Eye (tissue), 1 donor: ENCODE measurements at places on chromosomes 13 and 19.

GRCh38 chr19:17687141-17687856 is 855 bp downstream of the UNC13A start:
- no peak for DNase-seq

- DNase-seq: peak; percentile 27
Observed at GRCh38 chr19:17304386-17305215, 1.1 kb upstream of the MRPL34 start.

DNA sequence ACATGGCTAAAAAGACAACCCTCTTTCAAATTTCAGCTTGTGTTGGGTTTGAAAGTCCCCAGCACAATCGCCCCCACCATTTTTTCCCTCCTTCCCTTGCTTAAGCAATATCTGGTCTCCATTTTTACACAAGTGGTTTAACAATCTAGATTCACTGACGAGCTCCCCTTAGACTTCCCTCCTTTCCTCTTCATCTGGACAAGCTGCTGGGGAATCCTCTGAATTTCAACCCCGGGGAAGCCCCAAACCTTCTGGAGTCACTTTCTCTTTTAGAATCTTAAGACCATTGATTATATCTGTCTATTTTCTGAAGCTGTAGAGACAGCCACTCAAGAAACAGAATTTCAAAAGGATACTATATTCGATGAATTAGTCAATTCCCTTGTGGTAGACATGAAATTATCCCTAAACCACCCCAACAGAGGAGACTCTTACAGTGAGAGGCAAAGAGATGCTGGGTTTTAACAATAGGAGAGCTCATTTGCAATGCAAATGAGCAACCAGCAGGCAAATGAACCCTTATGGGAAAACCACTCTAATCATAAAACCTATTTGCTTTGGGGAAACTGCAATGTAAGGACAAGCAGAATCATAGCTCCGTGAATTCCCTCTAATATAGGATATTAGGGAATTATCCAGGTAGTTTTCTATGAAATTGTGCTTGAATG is 78.9 kb downstream of the TEX26 start:
- DNase-seq: no peak

DNA sequence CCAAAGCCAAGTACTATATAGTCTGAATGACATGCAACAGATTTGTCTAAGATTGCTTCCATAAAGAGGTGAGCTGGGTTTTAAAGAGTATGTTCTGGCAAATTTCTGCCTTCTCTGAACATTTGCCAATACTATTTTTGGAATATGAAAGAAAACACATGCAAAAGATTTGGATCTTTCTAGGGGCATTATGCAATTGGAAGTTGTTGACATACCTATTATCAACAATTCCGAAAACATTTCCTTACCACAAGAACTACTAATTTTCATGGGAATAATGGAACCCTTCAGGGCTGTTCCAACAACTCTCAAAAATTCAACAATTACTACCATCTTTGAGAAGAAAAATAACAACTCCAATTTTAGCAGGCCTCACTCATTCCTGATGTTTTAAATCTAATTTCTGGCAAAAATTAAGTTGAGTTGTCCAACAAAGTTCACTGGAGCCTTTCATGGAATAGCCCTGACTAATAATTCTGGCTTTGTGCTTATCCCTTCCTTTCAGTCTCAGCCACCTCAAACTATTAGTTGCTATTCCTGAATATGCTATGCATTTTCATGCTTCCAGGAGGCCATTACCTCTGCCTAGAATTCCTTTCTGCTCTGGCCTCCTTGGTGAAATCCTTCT is 250.0 kb downstream of the RGCC start:
- peak; percentile 48 for DNase-seq

DNA sequence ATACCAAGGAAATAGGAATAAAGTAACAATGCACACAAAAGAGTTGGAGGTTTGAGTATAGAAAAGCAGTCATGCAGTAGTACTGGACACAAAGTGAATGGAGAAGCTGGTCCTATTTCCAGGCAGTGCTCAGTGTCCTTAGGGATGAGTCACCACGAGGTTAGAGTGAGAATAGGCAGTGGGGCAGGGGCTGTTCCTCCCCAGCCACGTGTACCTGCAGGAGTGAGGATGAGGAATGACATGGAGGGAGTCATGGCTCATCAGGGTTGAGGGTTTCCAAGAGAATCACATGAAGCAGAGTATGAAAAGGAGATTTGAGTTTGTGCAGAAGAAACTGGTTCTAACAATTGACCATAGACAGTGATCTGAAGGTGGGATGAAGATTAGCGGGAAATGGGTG is 74.8 kb upstream of the ZNF835 start:
- DNase-seq: no peak

DNA sequence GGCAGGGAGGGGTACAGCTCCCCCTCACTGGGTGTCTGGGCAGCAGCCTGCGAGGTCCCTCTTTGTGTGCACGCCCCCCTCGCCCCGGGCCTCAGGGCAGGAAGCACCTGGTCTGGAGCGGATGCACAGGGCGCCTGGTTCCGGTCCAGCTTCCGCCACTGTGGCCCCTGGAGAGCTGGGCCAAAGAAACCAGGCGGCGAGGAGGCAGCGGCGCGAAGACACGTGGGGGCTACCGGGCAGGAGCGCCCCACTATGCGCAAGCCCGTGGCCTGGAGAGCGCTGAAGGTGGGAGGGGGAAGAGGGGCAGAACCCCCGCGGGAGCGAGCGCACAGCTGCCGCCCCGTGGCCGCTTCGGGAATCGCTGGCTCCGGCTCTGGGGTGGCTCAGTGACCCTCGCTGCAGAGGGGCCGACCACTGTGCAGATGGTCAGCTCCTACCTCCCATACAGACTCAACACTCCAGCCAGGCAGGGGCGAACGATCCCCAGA is 1.7 kb upstream of the LYL1 start:
- no peak for DNase-seq

DNA sequence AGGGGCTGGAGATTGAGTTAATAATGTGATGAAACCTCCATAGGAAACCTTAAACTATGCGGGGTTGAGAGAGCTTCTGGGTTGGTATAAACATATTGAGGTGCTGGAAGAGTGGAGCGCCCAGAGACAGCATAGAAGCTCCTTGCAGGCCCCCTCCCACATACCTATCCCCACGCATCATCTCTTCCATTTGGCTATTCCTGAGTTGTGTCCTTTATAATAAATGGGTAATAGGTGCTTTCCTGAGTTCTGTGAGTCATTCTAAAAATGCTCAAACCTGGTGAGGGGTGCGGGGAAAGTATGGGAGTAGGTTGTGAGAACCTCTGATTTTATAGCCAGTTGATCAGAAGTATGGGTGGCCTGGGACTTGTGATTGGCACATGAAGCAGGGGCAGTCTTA is 14.6 kb downstream of the CCDC122 start:
- no peak for DNase-seq

GRCh38 chr13:60431108-60431700 is 34.2 kb downstream of the TDRD3 start:
- peak; percentile 88 for DNase-seq

DNA sequence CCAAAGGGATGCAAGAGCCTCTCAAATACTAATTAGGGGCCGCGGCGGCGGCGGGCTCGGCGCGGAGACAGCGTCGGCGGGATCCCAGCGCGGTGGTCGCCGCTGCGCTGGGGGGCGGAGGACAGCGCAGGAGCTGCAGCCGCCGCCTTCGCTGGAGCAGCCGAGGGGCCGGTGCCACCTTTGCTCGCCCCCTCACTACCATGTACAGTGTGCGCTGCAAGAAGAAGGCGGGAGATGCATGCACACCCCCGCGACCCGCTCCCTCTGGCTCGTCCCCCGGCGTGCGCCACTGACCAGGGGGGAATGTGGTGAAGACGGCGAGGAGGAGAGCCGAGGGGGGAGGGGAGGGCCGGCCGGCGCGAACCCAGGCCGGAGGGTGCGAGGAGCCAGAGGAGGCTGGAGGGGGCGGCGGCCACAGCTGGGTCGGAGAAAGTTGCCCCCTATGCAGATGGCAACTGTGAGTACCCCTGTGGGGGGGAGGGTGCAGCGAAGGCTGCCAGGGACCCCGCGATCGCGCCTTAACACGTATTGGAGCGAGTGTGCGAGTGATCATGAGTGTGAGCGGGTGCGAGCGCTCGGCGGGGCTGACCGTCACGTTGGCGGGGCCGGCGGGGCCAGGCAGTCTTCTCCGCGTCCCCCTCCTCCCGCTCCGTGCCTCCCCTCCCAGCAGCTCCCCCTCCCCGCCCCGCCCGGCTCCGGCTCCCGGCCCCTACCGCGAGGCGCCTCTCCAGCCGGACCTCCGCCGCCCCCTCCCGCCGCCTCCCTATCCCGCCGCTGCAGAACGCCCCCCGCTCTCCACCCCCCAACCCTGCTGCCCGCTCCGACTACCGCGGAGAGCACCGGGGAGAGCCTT is 808 bp downstream of the SLITRK5 start:
- DNase-seq: peak; percentile 77

GRCh38 chr13:44748439-44748838 is 172.3 kb upstream of the TSC22D1 start:
- DNase-seq: no peak

- no peak for DNase-seq
Observed at GRCh38 chr19:43532571-43532961, 422 bp upstream of the ZNF575 start.

DNA sequence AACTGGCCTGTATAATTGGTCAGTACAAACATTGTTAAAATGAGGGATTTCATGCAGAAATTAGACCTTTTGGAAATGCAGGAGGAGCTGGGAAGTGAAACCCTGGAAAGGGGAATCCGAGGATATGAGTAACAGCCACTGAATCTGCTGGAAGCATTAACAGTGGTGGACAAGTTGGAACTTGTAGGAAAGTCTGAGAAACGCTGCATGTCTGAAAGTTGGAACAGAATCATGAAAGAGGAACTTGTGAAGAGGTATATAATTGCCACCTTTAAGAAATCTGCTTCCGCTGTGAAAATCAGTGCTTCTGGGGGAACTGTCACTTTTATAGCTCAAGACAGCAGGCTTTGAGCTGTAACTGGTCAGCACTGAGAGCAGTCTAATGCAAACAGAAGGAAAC is 716.5 kb upstream of the PRR20A start:
- no peak for DNase-seq

DNA sequence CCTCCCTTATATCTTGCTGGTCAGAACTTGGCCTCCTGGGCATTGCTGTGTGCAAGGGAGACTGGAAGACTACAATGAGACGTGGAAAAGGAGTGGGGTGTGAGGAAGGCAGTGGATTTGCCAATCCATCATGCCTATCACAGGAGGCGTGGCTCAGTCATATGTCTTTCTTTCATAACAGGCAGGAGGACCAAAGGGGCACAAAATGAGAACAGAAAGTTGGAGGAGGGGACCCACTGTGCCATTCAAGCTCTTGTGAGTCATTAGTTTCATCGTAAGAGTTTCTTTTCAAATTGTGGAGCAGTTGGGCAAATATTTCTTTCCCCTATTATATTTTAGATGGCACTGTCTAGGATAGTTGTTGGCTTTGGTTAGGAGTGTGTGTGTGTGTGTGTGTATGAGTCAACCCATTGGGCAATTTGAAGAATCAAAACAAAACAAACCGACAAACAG is 471.5 kb downstream of the TSHZ3 start:
- no peak for DNase-seq

- no peak for DNase-seq
Observed at GRCh38 chr13:23770428-23770827, 118.8 kb downstream of the MIPEP start.

DNA sequence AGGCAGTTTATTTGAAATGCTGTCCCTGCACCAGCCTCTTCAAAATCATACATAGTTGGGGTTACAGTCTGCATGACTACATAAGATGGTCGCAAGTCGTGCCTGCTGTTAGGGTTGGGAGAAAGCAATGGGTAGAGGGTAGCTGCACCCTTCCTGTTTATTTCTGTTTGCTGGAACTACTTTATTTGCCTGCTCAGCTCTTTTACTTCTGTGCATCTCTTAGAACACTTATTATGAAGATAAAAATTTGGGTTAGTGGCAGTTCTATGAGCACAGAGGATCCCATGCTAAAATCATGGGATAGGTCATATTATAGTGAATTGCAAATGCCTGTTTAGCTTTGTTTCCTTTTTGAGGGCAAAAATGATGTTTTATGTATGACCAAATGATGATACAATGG is 160.1 kb downstream of the MYO16 start:
- no peak for DNase-seq

DNA sequence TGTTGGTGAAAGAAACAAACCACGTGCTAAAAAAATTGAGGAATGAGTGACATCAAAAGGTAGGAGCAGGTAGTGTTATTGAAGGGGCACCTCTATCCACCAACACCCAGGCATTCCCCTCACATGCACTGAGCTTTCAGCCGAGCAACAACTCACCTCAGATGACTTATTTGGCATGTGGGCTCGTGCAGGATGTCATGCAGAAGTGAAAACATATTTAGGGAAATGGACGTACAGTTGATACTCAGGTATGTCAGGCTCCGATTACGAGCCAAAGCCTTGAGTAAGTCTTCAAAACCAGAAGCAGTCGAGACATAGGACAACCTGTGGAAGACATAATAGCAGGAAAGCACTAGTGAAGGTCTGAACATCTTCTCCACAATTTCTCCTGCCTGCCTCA is 30.4 kb downstream of the NLRP11 start:
- DNase-seq: no peak

DNA sequence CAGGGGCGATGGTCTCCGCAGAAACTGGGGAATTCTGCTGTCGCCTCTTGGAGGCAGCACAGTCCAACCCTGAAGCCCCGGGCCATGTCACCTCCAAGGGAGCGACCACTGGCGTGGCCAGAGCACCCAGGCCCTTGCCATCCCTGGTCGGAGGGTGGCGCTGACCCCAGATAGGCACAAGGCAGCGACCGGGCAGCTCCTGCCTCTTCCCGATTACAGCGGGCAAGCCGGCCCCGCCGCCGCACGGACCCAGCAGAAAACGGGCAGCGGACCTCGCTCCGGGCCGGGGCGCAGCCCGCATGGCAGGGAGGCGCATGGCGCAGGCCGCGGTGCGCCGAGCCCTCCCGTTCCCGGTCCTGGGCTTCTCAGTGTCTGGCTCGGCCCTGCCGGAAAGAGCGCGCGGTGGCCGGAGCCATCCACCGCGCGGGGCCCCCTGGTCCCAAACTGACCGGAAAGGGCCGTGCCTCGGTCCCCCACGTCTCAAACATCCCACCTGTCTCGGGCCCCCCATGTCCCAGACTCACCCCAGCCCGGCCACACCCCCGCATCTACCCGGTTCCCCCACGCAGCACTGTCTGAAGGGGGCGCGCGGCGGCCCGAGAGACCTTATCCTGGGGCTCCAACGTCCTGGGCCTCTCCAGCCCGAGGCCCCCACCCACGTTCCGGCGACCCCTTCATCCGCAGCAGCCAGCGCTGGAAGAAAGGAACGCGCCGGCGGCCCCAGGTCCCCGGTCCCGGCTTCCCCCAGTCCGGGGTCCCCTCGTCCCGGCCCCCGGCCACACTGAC is 727 bp downstream of the CERS1 start:
- peak; percentile 84 for DNase-seq

DNA sequence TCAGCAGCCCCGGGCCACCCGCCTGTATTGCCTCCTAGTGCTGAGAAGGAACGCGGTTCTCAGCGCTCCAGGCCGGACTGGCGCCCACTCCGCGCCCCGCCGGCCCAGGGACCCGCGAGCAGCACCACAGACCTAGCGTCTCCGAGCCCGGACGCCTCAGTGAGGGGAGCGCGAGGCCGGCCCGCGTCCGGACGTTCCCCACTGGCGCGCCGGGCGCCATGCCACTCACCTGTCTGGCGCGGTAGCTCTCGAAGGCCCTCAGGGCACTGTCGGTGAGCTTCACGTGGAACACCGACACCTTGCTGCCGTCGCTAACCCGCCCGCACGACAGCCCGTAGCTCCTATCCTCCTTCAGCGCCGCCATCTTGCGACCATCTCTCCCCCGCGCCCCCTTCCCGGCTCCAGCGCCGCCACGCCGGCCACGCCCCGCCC is at the start of gene ELL:
ELL (minus strand) TSS at position 379 of the 432 bp plus-strand sequence; CDS start at position 364, 15 bp downstream.
- no peak for DNase-seq
